ENCODE measurements at places on chromosomes 3 and 15.

GRCh38 chr3:190003681-190004123 is 117.0 kb downstream of the P3H2 start:
- DNase-seq = no peak

DNA sequence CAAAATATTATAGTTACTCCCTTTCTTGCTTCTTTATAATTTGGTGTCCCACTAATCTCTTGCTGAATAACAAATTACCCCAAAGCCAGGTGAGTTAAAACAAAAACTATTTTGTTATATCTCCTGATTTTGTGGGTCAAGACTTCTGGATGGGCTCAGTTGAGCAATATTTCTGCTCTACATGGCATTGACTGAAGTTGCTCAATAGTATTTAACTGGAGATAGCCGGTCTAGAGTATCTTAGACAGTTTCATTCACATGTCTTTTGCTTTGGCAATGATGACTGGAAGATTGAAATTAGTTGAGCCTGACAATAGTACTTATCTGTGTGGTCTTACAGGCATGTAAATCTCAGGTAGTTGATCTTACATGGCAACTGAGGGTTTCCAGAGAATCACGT is 51.0 kb upstream of the TP63 start:
- no peak for DNase-seq

DNA sequence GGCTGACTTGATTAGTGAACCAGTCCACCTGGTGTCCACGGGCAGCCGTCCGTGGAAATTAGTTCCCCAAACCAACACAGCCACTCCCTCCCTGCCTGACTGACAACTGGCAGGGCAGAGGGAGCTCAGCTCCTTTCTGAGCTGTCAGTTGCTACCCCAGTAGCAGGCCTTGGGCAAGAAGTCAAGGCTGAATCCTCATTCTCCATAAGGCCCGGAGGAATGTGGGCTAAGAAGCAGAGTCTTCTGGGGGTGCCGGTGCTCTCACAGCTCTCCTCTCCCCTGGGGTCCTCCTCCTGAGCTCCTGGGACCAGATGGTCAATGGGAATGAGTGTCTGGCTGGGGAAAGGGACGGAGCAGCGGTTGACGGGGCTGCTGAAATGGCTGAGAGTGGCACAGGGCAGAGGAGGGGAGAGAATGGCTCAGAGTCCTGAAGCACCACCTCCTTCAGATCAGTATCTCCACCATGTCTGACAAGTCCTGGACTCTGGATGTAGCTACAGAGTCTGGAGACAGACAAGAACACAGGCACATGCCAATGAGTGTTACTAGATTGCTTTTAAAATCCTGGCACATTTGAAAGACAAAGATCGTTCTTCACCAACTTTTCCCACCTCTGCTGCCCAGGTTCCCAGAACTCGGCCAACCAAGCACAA is 16.9 kb downstream of the AMOTL2 start:
- DNase-seq = no peak

GRCh38 chr3:133606902-133607301 is 33.4 kb downstream of the CDV3 start:
- no peak for DNase-seq

- DNase-seq = no peak
Observed at GRCh38 chr3:56173601-56174000, 294.7 kb downstream of the ERC2 start.

DNA sequence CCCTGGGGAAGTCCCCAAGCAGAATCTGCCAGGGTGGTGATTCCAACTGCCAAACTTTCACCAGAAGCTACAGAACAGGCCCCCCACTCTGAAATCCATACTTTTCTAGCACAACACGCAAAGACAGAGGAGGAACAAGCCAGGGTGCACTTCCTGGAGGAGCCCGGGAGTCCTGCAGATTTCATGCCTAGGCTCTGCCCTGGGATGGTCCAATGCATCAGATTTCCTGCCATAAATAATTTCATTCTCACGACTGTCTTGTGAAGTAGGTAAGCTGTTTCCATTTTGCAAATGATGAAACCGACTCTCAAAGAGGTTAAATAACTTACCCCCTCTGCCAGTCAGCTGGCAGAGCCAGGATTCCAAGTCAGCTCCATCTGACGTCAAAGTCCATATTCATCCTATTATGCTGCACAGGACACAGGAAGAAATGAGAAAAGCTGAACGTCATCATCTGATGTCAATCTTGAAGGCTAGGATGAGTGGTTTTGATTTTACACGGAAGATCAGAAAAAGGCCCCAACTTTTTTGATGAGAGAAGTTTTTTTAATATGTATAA is 134.8 kb upstream of the IGF1R start:
- no peak for DNase-seq

GRCh38 chr15:70604666-70605315 is 158.6 kb downstream of the UACA start:
- no peak for DNase-seq

- no peak for DNase-seq
Observed at GRCh38 chr3:113804661-113805060, 33.9 kb upstream of the GRAMD1C start.

GRCh38 chr3:168289471-168290008 is 193.8 kb upstream of the GOLIM4 start:
- no peak for DNase-seq

GRCh38 chr3:13373975-13374586 is 46.0 kb downstream of the NUP210 start:
- no peak for DNase-seq

- no peak for DNase-seq
Observed at GRCh38 chr3:82081351-82081750, 319.9 kb upstream of the GBE1 start.

DNA sequence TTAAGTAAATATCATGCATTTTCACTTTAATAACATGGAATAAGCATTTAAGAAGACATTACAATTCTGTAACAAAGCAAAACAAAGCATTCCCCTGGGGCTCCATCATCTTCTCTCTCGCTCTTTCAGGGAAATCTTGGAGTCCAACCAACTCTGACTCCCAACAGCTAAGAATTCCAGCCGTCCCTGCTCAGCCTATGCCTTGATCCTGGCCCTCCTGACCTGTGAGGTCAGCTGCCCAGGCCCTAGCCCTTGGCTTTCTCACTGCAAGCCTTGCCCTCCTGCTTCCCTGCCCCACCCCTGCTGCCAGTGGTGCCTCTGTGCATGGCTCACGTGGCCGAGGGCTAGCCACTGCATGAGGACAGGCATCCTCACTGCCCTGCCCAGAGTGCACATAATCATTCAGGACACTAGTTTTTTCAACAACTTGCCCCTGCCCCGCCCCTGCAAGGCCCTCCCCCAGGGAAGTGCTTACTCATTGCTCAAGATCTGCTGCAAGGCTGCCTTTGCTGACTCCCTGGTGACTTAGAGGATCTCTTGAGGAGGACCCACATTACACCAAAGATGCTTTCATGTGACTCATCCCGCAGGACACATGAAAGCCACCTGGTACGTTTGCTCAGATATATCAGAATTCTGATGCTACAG is 37.6 kb downstream of the MTMR10 start:
- DNase-seq = no peak

GRCh38 chr3:121757087-121757811 is 7.7 kb upstream of the GOLGB1 start:
- no peak for DNase-seq

DNA sequence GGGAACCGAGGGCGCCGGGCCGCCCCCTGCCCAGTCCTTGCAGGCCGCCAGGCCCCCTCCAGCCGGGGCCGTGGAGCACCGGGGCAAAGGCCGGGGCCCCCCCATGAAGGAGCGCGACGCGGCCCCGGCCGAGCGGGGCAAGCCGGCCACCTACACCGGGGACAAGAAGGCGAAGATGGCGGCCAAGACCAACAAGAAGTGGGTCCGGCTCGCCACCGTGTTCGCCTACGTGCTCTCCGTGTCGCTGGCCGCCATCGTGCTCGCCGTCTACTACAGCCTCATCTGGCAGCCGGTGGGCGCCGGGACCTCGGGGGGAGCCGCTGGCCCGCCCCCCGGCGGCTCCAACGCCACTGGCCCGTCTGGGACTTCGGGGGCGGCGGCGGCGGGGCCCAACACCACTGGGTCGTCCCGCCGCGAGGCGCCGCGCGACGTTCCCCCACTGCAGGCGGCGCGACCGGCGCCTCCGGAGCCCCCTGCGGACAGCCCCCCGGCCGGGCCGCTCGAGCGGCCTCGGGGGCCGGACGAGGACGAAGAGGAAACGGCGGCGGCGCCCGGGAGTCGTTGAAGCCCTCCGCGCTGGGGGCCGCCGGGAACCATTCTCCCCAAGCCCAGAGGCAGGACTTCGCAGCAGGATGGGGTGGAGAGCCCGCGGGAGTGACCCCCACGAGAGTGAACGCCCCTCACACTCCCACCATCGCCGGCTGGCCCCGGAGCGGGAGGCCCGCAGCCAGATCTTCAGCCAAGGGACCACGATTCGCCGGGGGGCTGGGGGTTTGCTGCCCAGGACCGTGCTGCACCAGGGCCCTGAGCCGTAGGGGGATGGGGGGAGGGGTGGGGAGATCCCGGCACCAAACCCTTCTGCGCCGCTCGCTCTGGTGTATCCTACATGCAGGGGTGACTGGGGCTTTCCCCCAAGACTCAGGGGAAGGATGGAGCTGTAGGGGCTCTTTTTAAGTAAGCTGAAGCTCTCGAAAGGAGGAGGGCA is 753 bp downstream of the INAFM2 start:
- DNase-seq = no peak

GRCh38 chr15:74790080-74790916 is 8.4 kb downstream of the CSK start:
- no peak for DNase-seq

DNA sequence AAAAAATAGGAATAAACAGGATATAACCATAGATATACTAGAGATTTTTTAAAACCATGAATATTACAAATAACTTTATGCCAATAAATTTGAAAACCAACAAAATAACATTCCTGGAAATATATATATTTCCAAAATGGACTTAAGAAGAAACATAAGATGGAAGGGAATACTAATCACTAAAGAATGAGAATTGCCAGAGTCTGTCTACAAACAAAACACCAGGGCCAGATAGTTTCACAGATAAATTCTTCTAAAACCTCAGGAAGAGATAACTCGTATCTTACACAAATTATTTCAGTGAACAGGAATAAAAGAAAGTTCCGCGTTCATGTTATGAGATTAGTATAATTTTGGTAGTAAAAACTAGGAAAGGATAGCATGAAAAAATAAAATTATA is 107.3 kb downstream of the HERC1 start:
- no peak for DNase-seq

GRCh38 chr3:129519449-129519848 is 9.0 kb upstream of the RHO start:
- DNase-seq = no peak

- DNase-seq = no peak
Observed at GRCh38 chr3:58047826-58048225, 39.6 kb downstream of the FLNB start.

- DNase-seq = no peak
Observed at GRCh38 chr3:123637131-123637530, 52.3 kb upstream of the HACD2 start.

DNA sequence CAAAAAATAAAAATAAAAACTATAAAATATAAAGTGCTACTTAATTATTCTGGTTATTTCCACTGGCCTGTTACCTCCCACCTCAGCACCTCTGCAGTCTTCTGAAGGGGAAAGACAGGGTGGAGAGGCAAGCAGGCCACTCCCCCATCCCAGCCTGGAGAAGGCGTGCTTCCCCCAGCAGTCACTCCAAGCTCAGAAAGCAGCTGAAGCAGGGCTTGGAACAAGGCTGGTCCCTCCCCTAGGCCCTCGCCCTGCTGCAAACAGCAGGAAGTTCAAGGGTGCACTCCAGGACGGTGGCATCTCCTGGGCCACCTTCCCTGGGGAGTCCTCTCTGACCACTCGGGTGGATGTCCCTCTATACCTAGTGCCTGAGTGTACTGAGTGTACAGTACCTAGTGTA is 21.4 kb downstream of the CACNA2D2 start:
- no peak for DNase-seq

- DNase-seq = no peak
Observed at GRCh38 chr15:93358166-93359059, 269.4 kb upstream of the RGMA start.

DNA sequence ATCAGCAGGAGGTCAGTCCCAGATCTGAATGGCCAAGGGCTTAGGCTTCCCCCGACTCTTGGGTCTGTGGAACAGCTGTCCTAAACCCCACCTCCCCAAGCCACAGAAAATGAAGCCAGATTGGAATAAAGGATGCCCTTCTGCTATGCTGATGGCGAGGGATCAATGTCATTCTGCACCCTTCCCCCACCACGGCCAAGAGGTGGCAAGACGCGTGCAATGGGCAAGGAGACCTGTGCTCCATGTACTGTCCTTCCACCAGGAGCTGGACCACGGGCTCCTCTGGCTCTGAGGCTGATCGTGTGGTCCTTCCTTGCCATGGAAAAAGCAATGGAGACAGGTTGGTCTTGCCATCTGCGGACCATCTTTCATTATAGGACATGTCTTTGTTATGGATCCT is 32.6 kb upstream of the TBC1D21 start:
- DNase-seq = no peak

DNA sequence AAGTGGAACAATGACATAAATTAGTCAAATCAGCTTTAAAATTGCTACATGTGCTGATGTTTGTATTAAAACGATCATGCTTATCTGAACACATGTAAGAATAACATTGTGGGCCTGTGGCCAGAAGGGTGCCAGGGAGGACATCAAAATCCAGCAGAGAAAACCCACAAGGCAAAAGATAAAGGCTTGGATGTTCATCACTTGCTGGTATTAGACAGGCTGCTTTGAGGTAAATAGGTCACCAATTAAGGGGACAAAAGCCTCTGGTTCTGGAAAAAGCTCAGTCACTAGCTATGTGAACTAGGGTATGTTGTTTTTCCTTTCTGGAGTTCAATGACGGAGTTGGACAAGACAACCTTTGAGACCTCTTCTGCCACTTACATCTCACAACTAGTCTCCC is 74.4 kb upstream of the TMEM108 start:
- DNase-seq = no peak

DNA sequence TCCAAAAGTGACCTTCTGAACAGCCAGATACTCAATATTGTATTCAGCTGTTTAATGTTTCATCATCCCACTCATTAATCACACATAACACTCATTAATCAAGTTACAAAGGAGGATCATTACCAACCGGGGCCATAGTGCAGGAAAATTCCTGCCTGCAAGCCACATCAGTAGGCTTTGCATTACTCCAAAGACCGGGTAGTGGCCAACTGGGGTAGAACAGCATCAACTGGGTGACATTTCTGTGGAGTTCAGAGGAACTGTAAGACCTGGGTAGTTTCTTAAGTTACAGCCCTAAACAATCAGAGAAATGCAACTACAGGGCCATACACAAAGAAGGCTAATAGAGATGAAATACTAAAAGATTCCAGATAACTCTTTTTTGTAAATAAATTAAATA is 253.1 kb downstream of the WDR72 start:
- DNase-seq = no peak

GRCh38 chr15:62964251-62964650 is 78.3 kb upstream of the TPM1 start:
- DNase-seq = no peak

GRCh38 chr3:12327021-12327420 is 38.2 kb downstream of the PPARG start:
- DNase-seq = no peak

GRCh38 chr15:31341071-31341470 is 14.4 kb downstream of the KLF13 start:
- DNase-seq = no peak

- DNase-seq = peak; percentile 9
Observed at GRCh38 chr15:70722266-70723121, 40.9 kb downstream of the UACA start.

GRCh38 chr3:36741285-36741684 is 23.1 kb downstream of the DCLK3 start:
- DNase-seq = no peak

All from NCI-H748 treated with DMSO at 0.1 percent for 48 hours (cell line).